ENCODE measurements at places on chromosomes 4 and X. TPM values are rescaled to one million over a fixed set of nuclear protein-coding genes. Genes with fewer than 3 reads are reported as not detected.

- DNase-seq: no peak
These were observed 15.6 kb downstream of the NR3C2 start for GRCh38 chr4:148426643-148427042.

ARR3 gene
- not detected for total RNA-seq

DNA sequence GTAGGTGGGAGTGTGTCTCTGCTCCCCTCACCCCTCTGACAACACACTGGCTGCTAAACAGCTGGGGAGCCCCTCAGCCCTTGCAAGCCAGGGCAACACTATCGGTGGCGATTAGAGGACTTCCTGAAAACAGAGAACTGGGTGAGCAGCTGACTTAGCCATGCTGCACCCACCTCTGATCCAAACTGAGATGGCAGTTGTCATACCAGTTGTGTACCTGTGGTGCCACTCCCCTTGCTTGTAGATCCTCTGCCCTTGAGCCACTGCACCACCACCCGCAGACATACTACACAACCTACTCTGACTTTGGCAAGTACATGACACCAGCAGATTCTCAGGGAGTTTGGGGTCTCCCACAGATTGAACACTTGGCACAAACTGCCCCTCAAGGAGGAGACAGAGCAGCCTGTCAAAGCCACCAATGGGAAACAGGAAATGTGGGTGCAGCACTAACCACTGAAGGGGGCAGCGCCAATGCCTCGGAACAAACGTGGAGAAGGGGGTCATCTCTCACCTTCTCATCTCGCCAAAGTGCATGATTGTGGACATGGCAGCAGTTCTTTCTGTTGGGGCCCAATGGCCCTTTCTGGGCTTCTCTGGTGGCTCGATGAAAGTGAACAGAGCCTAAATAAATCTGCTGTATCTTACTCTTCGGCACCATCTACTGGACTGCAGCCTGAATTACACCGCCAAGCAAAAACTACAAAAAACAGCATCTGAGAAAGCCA, 119.8 kb downstream of the NEK1 start:
- peak; percentile 43 for DNase-seq

RBMXL3 gene
- not detected for total RNA-seq

- peak; percentile 44 for DNase-seq
These were observed 4.8 kb upstream of the CXCL13 start for GRCh38 chr4:77600521-77601451.

DNA sequence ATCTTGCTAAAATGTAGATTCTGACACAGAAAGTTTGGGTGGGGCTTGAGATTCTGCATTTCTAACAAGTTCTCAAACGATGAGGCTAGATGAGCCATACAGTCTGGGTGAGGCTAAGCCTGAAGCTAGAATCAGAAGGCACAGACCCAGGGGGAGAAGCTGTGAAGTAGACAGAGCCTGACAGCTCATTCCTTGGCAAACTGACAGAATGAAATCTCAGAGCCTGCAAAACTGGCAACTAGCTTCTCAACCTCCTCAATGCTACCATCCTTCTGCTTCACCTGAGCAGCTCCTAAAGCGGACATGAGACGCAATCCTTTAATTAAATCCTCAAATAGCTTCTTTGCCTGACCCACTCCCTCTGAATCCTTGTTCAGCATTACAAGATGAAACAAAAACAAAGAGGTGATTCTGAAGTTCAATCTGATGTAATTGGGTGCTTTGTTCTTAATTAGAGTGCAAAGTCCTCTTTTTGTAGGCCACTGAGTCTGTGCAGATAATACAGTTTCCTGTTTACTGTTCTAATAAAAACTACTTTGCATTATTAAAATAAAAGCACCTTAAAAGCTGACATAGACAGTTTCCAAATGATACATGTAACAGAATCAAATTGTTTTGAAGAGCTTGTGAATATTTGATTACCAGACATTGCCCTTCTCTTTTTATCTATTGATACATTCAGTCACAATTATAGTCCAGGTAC, 71.0 kb upstream of the BMP2K start:
- DNase-seq: no peak

- no peak for DNase-seq
These were observed 108.4 kb downstream of the AFF1 start for GRCh38 chr4:87042986-87043820.

SLC6A14 gene
- total RNA-seq: not detected

GRCh38 chrX:155293771-155294170, 29.5 kb upstream of the RAB39B start:
- DNase-seq: no peak

DNA sequence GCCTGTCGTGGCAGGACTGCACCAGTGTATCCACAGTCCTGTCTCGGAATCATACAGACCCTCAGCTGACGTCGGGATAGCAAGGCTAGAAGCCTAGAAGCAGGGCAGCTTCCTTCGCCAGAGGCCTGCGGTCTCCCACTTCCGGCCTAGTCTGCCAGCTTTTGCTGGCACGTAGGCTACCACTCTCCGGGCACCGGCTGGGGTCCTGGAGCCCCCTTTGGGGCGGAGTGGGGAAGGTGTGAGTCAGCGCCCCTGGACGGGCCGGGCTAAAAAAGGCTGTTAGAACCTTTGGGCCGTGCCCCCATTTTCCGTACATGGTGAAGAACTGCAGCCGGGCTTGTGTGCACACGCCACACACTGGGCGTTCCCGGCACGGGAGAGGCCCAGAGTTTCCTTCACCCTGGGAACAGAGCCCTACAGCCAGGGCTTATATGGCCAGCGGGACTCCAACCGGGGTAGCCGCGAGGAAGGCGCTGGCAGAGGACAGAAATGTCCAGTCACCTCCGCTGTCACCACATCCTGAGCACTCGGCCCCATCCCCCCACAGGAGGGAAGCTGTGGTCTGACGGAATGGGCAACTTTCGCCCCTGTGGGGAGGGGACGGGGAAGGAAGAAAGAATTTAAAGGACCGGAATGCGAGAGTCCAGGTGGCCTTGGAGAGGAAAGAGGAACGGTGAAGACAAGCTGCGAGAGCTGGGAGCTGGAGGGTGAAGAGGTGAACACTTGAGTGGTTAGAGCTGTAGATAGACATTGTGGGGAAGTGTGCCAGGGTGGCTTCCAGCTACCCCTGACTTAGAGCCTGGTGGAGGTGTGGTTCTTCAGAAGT, 4.6 kb downstream of the MAGIX start:
- peak; percentile 66 for DNase-seq

- no peak for DNase-seq
These were observed 35.8 kb downstream of the CHRDL1 start for GRCh38 chrX:110759785-110760184.

DNA sequence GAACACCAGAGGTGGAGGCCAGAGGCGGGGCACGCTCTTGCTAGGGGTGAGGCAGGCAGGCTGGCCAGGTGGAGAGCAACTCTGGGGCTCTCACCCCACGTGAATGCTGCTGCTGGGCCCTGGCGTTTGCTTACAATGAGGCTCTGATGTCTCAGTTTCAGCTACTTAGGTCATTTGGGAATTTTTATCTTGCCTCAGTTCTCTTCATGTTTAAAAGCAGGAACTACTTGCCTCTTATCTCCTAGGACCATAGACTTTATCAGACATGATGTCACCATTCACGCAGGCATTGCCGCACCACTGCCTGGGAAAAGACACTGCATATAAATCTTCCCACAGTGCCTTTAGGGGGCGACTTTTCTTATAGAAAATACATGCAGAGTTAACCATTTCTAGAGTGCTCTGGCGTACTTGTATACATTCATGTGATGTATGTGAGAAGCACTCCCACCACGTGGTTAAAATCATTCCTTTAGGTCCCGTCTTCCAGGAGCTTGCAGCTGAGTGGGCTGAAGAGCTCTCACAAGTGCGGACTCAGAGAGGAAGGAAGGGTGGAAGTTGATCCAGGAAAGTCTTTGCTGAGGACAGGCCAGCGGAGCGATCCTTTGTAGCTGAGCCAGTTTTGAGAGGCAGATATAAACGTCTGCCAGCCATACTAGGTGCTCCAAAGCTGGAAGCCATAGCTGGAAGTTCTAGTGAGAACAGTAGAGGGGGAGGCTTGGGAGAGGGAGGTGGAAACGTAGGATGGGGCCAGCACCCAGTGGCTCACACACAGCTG, 84.3 kb upstream of the CLDN34 start:
- no peak for DNase-seq

- no peak for DNase-seq
These were observed 35.4 kb upstream of the ENPP6 start for GRCh38 chr4:184253072-184253420.

DNA sequence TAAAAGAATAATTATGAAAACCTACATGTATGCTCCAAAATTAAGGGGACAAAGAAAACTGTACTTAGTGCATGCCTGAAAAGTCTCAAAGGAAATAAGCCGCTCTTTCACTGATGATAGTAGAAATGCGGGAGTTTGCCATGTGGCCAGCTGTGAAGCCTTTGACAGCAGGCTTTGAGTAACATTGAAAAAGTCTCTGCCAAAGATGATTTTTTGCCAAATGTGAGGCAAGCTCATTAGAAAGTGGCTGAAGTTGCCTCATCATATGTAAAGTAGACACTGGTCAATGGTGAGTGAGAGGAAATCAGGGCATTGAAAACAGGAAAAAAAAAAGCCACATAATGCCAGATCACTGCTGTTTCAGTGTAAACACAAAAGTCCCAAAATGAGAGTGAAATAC, 2360.1 kb downstream of the PCDH7 start:
- no peak for DNase-seq

DNA sequence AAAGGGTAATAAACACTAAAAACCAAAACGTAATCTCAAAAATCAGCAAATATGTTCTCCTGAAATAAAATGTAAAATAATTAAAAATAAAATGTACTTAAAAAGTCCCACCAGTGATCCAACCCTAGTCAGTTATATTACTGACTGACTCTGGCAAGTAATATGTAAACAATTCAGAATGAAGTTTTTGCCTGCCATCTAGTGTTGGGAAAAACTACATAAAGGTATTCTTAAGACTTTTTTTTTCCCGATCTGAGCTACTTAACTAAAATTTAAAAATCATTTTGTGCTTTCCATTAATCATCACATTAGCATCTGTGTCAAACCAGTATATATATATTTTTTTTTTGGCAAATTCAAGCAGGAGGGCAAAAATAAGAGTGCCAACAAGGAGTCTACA, 24.0 kb downstream of the RCHY1 start:
- DNase-seq: no peak

DNA sequence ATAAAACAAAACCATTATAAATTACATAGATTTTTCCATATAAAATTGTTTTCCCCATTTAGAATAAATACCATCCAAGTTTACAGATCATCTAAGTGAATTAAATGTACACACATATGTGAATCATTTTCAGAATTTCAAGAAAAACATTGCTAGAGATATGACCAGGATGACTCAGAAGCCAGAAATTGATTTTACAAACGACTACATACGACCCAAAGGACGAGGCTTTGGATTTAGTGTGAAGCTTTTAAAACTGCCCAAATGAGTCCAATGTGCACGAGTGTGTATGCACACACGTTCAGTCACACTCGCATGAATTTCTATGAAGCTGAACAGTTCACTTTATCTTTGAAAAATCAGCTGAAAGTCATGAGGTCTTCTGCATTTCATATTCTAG, 37.9 kb downstream of the MFAP3L start:
- no peak for DNase-seq

GRCh38 chr4:121034017-121034416, 38.3 kb downstream of the NDNF start:
- no peak for DNase-seq

DNA sequence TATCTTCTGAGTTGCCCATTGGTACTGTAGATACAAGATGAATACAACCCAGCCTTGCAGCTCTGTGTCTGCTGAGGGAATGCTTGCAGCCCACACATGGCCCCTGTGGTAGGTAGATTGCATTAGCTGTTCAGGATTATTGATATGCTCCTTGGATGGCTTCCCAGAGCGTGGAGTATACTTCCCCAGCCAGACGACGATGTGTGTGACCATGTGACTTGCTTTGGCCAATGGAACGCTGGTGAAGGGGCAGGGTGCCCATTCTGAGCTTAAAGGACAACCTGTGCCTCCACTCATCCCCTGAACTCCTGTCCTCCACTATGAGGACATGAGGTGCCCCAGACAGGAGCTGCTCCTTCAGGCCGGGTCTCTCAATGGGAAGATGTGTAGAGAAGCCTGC, 23.9 kb upstream of the FGFBP2 start:
- DNase-seq: no peak

All from activated CD4-positive, alpha-beta T cell treated with anti-CD3 and anti-CD28 coated beads, Interleukin-2, amount 10 ng/mL, durations not matched to agents 7 days and 5 days (primary cell).